Esophagus squamous epithelium (tissue), 5 donors: ENCODE measurements at places on chromosomes 5 and 9.

- DNase-seq, result no peak
Observed at GRCh38 chr5:101942321-101942882, 353.7 kb downstream of the SLCO4C1 start.

GRCh38 chr5:139481122-139481533 is 1.4 kb downstream of the STING1 start:
- DNase-seq, result no peak

DNA sequence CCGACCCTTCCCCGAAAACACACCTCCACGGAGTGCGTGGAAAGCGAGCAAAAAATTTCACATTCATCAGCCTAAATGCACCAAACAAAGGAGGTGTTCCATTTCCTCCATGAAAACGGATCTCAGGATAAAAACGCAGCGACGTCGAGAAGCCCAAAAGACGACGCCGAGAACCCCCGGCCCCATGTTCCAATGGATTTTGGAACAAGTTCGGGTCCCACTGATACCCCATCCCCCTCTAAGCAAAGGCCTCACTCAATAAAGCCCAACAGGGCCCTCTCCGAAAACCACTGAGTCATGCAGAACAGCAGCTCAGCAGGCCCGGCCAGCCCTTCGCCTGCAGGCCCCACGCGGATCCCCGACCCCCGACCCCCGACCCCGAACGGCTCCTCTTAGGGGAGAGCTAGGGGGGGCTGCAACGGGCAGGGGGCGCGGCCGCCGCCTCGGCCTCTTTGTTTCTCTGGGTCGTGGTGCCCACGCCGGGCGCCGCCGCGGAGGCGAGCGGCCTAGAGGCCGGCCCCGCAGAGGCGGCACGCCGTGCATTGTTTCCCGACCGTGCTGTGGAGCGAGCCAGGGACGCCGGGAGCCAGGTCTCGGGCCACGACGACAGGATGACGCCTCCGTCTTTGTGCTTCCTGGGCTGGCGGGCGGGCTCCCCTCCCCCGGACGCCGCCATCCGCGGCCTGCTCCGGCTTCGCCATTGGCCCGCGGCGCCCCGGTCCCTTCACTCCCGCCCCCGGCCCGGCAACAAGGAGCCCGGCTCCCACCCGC is 915 bp downstream of the ZFAND5 start:
- peak; percentile 15 for DNase-seq

DNA sequence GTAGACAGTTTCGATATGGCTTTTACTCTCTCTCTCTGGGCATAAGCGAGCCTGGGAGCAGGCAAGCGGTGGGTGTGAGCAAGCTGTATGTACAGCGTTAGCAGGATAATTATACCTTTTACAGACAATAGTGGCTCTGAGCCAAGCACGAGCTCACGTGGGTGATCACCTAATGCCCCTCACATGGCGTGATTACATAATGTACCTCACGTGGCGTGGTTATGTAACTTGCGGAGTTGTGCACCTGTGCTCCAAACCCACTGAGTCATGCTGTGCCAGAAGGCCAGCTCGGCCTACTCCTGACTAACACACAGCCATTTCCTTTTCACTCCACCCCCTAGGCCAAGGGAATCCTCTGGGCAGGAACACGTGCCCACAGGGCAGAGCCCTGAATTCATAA is 797.2 kb downstream of the EFNA5 start:
- DNase-seq, result no peak

- DNase-seq, result no peak
Observed at GRCh38 chr5:6162175-6162574, 216.2 kb downstream of the MED10 start.

DNA sequence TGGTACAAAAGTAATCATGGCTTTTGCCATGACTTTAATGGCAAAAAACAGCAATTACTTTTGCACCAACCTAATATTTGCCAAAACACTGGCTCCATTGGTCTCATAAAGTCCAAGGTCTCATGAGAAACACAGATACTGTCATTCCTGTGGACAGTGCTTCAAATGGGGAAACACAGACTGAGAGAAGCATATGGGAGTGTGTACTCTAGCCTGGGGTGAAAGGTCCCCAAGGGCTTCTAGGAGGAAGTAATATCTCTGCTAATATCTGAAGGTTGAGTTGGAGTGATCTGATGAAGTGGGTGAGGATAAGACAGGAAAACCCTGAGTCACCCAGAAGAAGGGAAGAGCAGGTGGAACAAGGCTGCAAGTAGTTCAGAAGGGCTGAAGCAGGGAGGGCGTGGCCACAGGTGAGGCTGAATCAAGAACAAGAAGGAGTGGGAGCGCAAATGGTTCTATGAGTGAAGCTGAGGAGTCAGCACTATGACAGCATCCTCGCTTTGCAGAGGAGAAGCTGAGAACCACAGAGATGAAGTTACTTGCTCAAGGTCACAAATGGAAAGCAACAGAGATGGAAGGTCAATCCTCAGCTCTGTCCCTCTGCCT is 164.1 kb downstream of the ASTN2 start:
- no peak for DNase-seq

DNA sequence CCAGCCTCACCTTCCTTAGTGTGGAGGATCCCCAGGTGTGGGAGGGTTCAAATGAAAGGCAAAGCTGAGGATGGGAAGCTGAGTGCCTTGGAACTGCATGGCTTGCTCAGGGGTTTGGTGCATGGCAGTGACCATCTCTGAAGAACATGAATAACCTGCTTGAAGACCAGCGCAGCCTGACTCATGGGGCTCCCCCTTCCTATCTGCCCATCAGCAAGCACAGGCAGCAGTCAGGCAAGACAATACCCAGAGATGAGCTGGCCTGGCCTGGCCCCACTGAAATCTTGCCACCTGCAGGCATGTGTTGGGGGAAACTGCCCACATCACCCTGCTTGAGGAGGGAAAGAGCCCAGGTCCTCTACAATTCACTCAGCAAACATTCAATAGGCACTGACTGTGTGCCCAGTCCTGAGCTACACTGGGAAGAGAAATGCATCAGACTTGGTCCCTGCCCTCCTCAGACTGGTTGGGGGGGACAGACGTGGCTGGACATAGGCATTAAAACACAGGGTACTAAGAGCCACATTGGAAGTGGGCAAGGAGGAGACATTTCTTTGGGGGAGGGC is 105.0 kb upstream of the ALDH1B1 start:
- no peak for DNase-seq

DNA sequence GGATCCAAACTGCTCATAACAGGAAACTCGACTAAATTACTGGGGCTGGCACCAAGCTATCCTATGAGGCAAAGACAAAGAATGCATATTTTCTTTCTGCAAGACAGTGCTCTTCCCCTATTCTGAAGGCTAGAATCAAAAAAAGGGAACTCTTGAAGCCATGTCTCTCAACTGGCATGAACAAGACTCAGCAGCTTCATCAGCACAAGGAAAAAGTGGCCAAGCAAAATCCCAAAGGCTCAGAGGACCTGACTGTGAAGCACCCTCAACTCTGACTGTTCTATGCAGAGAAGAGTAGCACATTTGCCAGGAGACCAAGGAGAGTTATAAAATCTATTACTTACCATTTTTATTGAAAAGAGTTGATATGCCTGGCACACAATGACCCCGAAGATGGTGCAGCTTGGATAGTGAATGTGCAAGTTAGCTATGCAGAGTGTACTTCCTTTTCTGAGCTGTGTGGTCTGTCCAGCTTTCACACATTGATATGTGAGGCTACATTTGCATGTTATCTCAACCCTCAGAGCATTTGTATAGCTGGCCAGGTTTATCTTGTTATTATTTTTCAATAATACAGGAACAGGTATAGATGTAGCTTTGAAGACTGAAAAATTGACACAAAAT is 51.0 kb upstream of the FYB1 start:
- no peak for DNase-seq

GRCh38 chr9:109086221-109086620 is 33.5 kb downstream of the TMEM245 start:
- DNase-seq, result no peak

DNA sequence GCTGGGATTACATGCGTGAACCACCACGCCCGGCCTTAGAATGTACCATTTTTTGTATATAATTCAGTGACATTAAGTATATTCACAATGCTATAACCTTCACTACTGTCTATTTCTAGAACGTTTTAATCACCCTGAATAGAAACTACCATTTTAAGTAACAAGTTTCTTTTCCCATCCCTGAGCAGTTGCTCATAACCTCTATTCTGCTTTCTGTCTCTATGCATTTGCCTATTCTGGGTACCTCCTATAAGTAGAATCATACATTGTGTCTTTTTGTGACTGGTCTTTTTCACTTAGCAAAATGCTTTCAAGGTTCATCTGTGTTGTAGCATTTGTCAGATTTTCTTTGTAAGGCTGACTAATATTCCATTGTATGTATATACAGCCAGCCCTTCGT is 39.9 kb downstream of the DDX46 start:
- no peak for DNase-seq

DNA sequence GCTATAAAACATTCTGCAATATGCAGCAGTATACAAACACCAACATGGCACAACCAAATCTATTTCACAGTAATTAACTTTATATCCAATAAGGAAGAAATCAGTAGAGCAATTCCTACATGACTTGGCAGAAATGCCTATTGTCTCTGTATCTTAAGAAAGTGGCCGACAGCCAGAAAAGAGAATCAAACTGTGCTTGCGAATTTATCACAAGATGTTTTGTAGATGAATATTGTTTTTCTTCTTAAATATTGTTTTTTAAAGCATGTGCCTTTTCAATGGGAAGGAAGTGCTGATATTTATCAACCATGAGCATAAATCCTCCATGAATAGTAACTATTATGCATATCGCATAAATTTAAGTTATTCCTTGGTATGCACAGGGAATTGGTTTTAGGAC is 501.7 kb upstream of the DMAC1 start:
- no peak for DNase-seq

DNA sequence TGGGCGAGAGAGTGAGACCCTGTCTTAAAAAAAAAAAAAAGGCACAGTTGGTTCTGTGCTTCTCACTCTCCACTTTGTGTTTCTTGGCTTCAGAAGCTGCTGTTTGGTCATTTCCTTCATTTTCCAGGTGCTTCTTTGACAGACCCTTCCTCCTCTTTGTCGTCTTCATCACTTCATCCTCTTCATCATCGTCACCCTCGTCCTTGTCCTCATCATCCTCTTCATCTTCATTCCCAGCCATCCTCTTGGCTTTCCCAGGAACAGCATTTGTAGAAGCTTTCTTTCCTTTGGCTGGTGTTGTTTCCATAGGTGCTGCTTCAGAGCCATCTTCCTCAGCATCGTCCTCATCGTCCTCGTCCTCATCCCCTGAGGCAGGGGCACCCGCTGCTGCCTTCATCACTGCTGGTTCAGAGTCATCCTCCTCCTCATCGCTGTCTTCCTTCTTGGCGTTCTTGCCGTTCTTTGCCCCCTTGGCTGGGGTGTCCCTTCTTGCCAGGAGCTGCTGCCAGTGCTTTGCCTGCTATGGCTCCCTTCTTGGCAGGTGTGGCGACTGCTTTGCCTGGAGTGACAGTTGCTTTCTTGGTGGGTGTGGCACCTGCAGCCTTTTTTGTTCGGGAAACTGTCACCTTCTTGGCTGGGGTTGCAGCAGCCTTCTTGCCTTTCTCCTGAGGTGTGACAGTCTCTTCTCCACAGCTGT is 7.1 kb downstream of the RABL6 start:
- DNase-seq, result no peak

DNA sequence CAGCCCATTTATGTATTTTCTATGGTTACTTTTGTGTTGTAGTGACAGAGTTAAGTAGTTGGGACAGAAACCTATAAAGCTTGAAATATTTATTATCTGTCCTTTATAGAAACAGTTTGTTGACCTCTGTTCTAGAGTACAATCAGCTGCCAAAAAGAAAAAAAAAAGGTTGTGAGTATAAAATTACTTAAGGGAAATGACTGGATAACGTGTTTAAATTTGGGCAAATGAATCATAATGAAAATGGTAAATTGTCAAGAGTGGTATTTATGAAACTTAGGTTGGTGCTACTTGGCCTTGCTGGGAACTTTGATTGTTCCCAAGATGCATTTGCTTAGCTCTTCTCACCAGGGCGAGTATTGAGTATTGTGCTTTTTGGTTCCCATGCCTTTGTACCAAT is 70.2 kb upstream of the IL6ST start:
- no peak for DNase-seq

GRCh38 chr5:61052882-61053281 is 107.9 kb downstream of the NDUFAF2 start:
- DNase-seq, result no peak

DNA sequence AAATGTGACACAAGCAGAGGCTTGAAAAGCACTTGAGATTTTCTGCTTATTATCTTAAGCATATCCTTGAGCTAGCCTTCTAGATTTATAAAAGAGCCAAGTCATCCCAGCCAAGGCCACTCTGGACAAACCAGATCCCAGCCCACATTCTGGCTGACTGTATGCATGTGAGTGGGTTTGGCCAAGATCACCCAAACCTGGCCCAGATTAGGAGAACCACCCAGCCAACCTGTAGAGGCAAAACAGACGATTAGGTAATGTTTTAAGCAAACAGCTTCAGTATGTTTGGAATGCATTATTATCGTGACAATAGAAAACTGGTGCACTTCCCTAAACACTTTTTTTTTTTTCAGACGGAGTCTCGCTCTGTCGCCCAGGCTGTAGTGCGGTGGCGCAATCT is 151.9 kb downstream of the SPATA31D1 start:
- no peak for DNase-seq

- no peak for DNase-seq
Observed at GRCh38 chr9:128862401-128862851, 19.3 kb downstream of the KYAT1 start.

DNA sequence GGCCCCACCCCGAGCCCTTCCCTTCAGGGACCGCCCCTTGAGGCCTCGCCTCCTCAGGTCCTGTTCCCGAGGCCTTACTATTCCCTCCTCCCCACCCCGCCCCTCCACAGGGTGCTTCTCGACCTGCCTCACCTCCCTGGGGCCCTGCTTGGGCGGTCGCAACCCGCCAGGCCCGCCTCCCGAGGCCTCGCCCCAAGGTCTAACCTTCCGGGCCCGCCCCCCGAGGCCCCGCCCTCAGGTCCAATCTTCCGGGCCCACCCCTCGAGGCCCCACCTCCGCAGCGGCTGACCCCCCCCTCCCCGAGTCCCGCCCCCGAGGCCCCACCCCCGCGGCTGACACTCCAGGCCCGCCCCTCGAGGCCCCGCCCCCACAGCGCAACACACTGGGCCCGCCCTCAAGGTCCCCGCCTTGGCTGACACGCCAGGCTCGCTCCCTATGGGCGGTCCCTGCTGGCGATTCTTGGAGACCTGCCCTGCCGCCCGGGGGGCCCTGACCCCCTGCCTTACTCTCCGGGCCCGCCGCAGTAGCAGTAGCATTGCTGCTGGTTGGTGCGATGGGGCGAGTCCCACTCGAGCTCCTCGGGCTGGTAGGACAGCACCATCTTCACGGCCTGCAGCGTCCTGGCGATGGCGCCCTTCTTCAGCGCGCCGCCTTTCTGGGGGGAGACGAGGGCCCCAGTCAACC is 8.2 kb downstream of the PHF19 start:
- peak; percentile 99 for DNase-seq

- DNase-seq, result no peak
Observed at GRCh38 chr9:111842313-111842712, 47.6 kb upstream of the SHOC1 start.

GRCh38 chr5:150443242-150444075 is 6.1 kb downstream of the RPS14 start:
- no peak for DNase-seq

GRCh38 chr9:121156263-121156731 is 45.4 kb downstream of the RAB14 start:
- no peak for DNase-seq

GRCh38 chr5:178457471-178457870 is 132.7 kb downstream of the COL23A1 start:
- no peak for DNase-seq

GRCh38 chr5:145385276-145385675 is 449.9 kb downstream of the PRELID2 start:
- DNase-seq, result no peak

- DNase-seq, result no peak
Observed at GRCh38 chr5:172642486-172642885, 1.4 kb downstream of the NEURL1B start.
